ACHN (cell line): ENCODE measurements at places on chromosomes 1 and 21.

GRCh38 chr1:22828484-22829308, 118.1 kb downstream of the EPHB2 start:
- DNase-seq: no peak

- DNase-seq: no peak
Observed at GRCh38 chr1:99534638-99534930, 111.3 kb upstream of the PALMD start.

- DNase-seq: no peak
Observed at GRCh38 chr1:35590476-35591040, 17.4 kb downstream of the TFAP2E start.

DNA sequence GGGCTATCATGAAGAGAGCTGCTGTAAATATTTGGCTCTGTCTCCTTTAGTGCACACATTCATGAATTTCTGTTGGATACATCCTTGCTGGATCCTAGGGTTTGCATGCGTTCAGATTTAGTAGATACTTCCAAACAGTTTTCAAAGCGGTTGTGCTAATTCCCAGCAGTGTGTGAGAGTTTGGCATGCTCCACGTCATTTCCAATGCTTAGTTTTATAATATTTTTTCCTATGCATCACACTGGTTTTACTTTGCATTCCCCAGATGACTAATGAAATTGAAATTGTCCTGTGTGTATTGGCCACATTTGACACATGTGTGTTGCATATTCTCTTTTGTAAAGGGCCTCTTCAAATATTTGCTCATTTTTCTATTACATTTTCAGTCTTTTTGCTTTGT, 18.5 kb upstream of the AADACL3 start:
- DNase-seq: no peak

DNA sequence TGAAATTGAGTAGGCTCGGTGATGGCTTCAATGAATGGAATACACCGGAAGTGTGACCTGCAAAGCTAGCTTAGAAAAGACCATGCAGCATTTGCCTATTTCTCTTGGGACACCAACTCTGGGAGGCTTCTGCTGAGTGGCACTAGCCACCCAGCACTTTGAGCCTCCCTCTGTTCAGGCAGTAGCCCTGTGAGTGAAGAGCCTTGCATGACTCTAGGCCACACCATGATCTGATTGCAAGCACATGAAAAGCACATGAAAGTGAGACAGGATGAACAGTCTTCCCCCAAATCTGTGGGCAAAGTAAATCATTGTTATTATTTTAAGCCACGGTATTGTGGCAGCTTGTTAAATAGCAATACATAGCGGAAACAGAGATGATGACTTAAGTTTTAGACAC, 2.8 kb downstream of the CD48 start:
- no peak for DNase-seq
